ENCODE measurements at places on chromosomes 3 and 15. TPM values are rescaled to one million over a fixed set of nuclear protein-coding genes. Genes with fewer than 3 reads are reported as not detected.

Gene CYP8B1
- not detected for total RNA-seq

- H3K4me1 ChIP-seq = peaks cover 34% of the 10 kb centered on the region
- H3K36me3 ChIP-seq = peaks cover 19% of the 10 kb centered on the region
- H3K4me3 ChIP-seq = no peak overlapping the region
- H3K27ac ChIP-seq = no peak overlapping the region
- H3K27me3 ChIP-seq = no peaks in the 10 kb centered on the region
- DNase-seq = no peak
Observed at GRCh38 chr3:129310111-129311011, 31.7 kb downstream of the HMCES start.

Gene ROBO1
- total RNA-seq = 5.4 TPM

Gene SIDT1
- 50.6 TPM for total RNA-seq

DNA sequence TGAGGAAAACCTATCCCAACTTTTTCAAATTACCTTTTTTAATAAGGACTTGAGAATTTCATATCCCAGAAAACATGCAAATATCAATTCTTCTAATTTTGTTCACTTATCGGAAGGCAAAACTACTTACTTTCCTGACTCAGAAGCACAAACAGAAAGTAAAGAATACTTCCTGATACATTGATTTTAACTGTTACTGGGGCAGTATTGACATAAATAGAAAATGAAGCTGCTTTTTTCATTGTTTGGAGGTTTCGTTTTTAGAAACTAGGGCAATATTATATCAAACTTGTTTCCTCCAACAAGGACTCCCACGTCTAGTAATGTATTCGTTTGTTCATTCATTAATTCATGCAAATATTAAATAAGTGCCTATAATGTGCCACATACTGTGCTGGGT, 19.1 kb downstream of the PAQR9 start:
- no peak overlapping the region for H3K27ac ChIP-seq
- no peak overlapping the region for H3K4me3 ChIP-seq
- H3K4me1 ChIP-seq = peaks cover 6% of the 10 kb centered on the region
- no peak for DNase-seq
